ENCODE measurements at places on chromosomes 1 and 21.

GRCh38 chr1:6392809-6393399 is 663 bp downstream of the ACOT7 start:
- H3K36me3 ChIP-seq = no peaks in the 10 kb centered on the region
- peaks cover 3% of the 10 kb centered on the region for H3K27me3 ChIP-seq
- DNase-seq = no peak
- H3K27ac ChIP-seq = no peak overlapping the region

GRCh38 chr1:67468066-67468718 is 38.0 kb upstream of the SERBP1 start:
- DNase-seq = no peak
- no peaks in the 10 kb centered on the region for H3K27me3 ChIP-seq
- no peak overlapping the region for H3K27ac ChIP-seq
- no peak overlapping the region for H3K4me3 ChIP-seq
- H3K4me1 ChIP-seq = peaks cover 4% of the 10 kb centered on the region

- H3K4me3 ChIP-seq = peak overlapping the region; percentile 53
- no peak overlapping the region for H3K27ac ChIP-seq
- H3K4me1 ChIP-seq = peaks cover 10% of the 10 kb centered on the region
Observed at GRCh38 chr1:16612332-16613172, 812 bp downstream of the NBPF1 start.

- no peaks in the 10 kb centered on the region for H3K27me3 ChIP-seq
- DNase-seq = no peak
- no peaks in the 10 kb centered on the region for H3K4me1 ChIP-seq
- H3K36me3 ChIP-seq = no peaks in the 10 kb centered on the region
Observed at GRCh38 chr1:201570886-201571624, 32.1 kb downstream of the NAV1 start.

- DNase-seq = no peak
- no peaks in the 10 kb centered on the region for H3K36me3 ChIP-seq
- no peaks in the 10 kb centered on the region for H3K4me1 ChIP-seq
- H3K27me3 ChIP-seq = no peaks in the 10 kb centered on the region
- no peak overlapping the region for H3K4me3 ChIP-seq
- H3K27ac ChIP-seq = no peak overlapping the region
Observed at GRCh38 chr1:208213786-208214185, 30.4 kb downstream of the PLXNA2 start.

DNA sequence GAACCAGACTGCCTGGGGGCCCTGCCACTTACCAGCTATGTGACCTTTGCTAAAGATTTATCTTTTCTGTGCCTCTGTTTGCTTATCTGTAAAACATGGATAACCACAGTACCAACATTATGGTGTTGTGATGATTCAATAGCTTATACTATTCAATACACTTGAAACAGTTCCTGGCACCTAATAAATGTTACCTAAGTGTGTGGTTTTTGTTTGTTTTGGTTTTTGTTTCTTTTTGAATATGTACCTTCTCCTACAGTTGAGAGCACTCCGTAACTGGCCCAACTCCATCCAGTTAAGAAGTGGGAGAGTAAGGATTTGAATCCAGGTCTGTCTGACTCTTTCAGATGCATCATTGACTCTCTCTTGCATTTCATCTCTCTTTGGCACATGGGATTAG is 125.8 kb upstream of the C8B start:
- no peaks in the 10 kb centered on the region for H3K27me3 ChIP-seq
- no peak overlapping the region for H3K27ac ChIP-seq

DNA sequence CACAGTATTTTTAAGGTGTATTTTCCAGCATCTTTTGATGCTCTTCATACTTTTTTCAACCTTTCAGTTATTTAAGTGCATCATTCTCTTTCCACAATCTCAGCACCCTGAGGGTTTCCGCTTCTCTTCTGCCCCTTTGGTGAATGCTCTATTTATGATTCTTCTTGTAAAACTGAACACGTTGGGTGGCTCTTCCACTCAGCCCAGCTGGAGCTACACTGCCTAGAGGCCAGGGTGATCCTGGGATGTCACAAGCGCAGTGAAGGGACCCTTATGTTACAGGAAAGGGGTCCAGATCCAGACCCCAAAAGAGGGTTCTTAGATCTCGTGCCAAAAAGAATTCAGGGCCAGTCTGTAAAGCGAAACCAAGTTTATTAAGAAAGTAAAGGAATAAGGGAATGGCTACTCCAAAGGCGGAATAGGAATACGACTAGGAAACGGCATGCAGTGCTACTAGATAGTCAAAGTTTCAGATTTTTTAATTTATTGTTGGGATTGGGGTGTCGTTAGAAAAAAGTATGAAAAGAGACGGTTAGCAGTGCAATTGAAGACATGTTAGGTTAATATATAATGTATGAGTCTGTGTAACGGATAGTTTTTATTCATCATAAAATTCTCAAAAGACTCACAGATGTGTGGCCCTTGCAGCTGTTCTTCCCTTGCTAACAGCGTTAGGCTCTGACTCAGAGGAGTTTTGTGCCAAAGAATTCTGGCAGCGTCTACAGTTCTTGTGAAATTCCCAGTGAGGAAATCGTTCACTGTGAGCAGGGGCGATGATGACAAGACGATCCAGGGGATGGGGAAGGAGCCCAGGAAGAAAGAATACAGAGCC is 14.4 kb upstream of the ERVH48-1 start:
- no peaks in the 10 kb centered on the region for H3K36me3 ChIP-seq
- H3K4me3 ChIP-seq = no peak overlapping the region
- H3K4me1 ChIP-seq = peaks cover 25% of the 10 kb centered on the region
- no peaks in the 10 kb centered on the region for H3K27me3 ChIP-seq
- no peak for DNase-seq
- no peak overlapping the region for H3K27ac ChIP-seq

GRCh38 chr1:204092632-204093420 is 19.9 kb downstream of the SOX13 start:
- no peak for DNase-seq
- no peak overlapping the region for H3K4me3 ChIP-seq
- H3K36me3 ChIP-seq = no peaks in the 10 kb centered on the region
- no peak overlapping the region for H3K27ac ChIP-seq

- H3K27ac ChIP-seq = peak overlapping the region; percentile 67
- H3K4me1 ChIP-seq = peaks cover 18% of the 10 kb centered on the region
- H3K36me3 ChIP-seq = no peaks in the 10 kb centered on the region
- H3K27me3 ChIP-seq = no peaks in the 10 kb centered on the region
- no peak for DNase-seq
Observed at GRCh38 chr1:39268112-39268581, 63.7 kb downstream of the MACF1 start.

DNA sequence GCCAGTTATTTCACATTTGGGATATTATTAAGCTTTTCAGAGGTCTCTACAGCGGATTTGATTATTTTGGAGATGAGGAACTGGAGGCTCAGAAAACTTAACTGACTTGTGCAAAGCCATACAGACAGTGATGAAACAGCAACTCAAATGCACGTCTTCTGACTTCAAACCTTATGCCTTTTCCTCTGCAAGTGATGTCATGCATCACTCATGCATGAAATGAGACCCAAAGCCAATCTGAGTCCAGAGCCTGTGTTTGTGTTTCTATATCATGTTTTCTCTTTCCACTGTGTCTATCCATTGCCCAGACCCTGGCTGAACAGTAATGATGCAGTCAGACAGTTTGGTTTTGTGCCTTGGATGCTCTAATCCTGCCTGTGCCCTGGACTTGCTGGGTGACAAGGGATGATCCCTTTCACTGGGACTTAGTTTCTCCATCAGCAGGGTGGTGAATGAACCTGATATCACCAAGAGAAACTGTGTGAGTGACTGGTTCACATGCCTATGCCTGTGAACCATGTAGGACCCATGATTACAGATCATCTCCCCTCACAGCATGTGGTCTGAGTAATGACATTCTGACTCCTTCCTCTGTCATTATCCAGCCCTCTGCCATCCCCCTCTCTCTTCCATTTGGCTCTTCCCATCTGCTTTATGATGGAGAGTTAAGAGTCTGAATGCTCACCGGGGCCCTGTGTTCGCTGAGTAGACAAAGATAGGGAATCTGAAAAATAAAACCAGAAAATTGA is 33.4 kb downstream of the SLAMF6 start:
- no peak overlapping the region for H3K27ac ChIP-seq
- H3K36me3 ChIP-seq = no peaks in the 10 kb centered on the region
- no peak for DNase-seq
- peaks cover 3% of the 10 kb centered on the region for H3K4me1 ChIP-seq

- H3K27me3 ChIP-seq = no peaks in the 10 kb centered on the region
- H3K27ac ChIP-seq = no peak overlapping the region
- H3K4me1 ChIP-seq = no peaks in the 10 kb centered on the region
- DNase-seq = no peak
Observed at GRCh38 chr1:54249819-54250435, 50.0 kb downstream of the MRPL37 start.

- H3K27me3 ChIP-seq = no peaks in the 10 kb centered on the region
- DNase-seq = no peak
Observed at GRCh38 chr1:58932859-58933598, 149.2 kb upstream of the JUN start.

DNA sequence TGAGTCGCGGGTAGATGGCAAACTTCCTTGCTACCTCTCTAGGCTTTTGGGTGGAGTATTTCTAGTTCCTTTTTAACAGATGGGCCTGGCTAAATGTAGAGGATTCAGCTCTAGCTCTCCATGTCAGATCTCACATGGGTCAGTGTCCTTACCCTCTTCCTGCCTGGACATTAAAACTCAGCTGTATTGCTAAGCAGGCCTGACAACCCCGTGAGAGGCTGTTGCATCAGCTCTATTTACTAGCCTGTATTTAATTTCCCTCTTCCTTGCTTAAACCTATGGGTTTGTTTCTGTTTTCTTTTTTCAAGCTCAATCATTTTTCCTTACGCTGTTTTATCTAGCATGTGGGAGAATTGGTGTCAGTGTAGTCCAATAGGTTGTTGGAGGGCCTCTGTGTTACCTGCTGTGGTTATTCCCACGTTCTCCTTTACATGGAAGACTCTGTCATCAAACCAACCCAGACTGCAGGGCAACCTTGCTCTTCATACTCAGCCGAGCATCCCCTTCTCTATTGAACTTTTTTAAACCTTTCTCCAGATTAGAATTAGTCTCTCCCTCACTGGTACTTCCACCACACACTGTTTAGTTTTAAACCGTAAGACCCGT is 79.5 kb upstream of the BACH1 start:
- H3K27me3 ChIP-seq = no peaks in the 10 kb centered on the region
- no peak overlapping the region for H3K27ac ChIP-seq
- no peak overlapping the region for H3K4me3 ChIP-seq
- H3K4me1 ChIP-seq = no peaks in the 10 kb centered on the region

- no peak for DNase-seq
- H3K4me3 ChIP-seq = no peak overlapping the region
- H3K27ac ChIP-seq = no peak overlapping the region
- H3K4me1 ChIP-seq = no peaks in the 10 kb centered on the region
- no peaks in the 10 kb centered on the region for H3K36me3 ChIP-seq
Observed at GRCh38 chr1:193438312-193438711, 251.9 kb upstream of the B3GALT2 start.

GRCh38 chr1:164576291-164577271 is 17.6 kb downstream of the PBX1 start:
- peaks cover 29% of the 10 kb centered on the region for H3K4me1 ChIP-seq
- no peaks in the 10 kb centered on the region for H3K27me3 ChIP-seq
- H3K36me3 ChIP-seq = no peaks in the 10 kb centered on the region
- peak; percentile 68 for DNase-seq
- peak overlapping the region; percentile 45 for H3K4me3 ChIP-seq
- peak overlapping the region; percentile 28 for H3K27ac ChIP-seq

GRCh38 chr1:40802078-40802741 is 18.6 kb downstream of the KCNQ4 start:
- peaks cover 9% of the 10 kb centered on the region for H3K4me1 ChIP-seq
- H3K27me3 ChIP-seq = peaks cover 6% of the 10 kb centered on the region
- no peak overlapping the region for H3K27ac ChIP-seq
- no peaks in the 10 kb centered on the region for H3K36me3 ChIP-seq
- DNase-seq = peak; percentile 80
- H3K4me3 ChIP-seq = peak overlapping the region; percentile 24

DNA sequence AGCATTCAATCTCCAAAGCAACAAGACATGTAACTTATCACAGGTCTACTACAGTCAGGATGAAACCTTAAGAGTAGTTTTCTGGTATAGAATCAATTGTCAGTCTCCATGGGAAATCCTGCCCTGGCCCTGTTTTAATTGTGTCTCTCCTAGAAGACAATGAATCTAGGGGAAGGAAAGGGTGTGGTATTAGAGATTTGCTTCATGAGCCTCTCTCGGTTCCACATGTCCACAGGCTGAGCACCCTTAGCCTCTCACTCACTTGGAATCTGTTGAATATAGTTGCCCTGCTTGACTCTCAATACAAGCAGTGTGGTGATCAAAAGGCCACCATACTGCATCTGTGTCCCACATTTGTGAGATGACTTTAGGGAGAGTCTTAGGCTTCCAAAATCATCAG is 17.7 kb downstream of the SPATA46 start:
- no peak for DNase-seq
- H3K4me1 ChIP-seq = no peaks in the 10 kb centered on the region
- no peak overlapping the region for H3K27ac ChIP-seq
- H3K27me3 ChIP-seq = no peaks in the 10 kb centered on the region

- H3K27ac ChIP-seq = no peak overlapping the region
- H3K4me1 ChIP-seq = no peaks in the 10 kb centered on the region
- no peak overlapping the region for H3K4me3 ChIP-seq
- no peaks in the 10 kb centered on the region for H3K36me3 ChIP-seq
- no peak for DNase-seq
Observed at GRCh38 chr1:71987181-71987580, 295.2 kb downstream of the NEGR1 start.

DNA sequence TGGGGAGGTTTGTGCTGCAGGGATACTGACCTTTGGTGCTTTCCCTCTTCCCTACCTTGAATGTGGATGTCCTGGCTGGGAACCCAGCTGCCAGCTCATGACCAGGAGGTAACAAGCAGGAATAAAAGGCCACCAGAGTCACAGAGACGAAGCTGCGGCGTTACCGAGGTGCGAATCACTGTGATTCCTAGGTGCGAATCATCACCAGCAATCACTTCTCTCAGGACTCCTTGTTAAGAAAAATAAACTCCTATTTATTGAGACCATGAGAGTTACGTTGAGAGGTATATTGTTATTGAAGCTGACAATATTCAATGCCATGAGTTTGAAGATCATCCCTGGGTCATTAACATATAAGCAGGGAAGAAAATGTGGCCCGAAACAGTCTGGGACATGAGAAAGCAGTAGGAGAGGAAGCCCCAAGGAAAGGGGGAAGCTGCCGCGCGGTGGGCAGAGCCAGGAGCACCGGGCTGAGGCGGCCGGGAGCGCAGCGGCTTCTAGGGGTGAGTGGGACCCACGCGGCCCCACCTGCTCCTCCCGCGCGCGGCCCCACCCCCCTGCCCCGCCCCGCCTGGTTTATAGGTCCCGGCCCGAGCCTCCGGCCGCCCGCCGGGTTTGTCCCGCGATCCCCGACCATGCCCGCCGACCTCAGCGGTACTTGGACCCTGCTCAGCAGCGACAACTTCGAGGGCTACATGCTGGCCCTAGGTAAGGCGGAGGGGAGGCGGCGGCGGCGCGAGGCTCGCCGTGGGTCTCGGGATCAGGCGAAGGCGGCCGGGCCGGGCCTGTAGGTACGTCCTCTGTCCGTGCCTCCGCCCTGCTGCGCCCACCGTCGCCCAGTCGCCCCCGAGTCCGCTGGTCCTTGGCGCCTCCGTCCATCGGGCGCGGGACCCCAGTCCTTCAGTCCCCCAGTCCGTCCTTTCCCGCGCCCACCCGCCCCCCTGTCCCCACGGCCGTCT is at the start of gene RBP7:
Gene RBP7 (plus strand): TSS at position 605 of the 959 bp plus-strand sequence. CDS start 31 bp downstream, at position 636.
- H3K4me1 ChIP-seq = peaks cover 6% of the 10 kb centered on the region
- DNase-seq = peak; percentile 9
